Activated naive CD4-positive, alpha-beta T cell treated with Interleukin-2 at 50 U/mL for 16 hours (primary cell): ENCODE measurements at places on chromosomes 3 and 15.

- peak; percentile 59 for DNase-seq
Measured at GRCh38 chr3:171459137-171459941, 866 bp downstream of the TNIK start.

- peak; percentile 62 for DNase-seq
Measured at GRCh38 chr3:14633819-14634424, 17.6 kb upstream of the CCDC174 start.

DNA sequence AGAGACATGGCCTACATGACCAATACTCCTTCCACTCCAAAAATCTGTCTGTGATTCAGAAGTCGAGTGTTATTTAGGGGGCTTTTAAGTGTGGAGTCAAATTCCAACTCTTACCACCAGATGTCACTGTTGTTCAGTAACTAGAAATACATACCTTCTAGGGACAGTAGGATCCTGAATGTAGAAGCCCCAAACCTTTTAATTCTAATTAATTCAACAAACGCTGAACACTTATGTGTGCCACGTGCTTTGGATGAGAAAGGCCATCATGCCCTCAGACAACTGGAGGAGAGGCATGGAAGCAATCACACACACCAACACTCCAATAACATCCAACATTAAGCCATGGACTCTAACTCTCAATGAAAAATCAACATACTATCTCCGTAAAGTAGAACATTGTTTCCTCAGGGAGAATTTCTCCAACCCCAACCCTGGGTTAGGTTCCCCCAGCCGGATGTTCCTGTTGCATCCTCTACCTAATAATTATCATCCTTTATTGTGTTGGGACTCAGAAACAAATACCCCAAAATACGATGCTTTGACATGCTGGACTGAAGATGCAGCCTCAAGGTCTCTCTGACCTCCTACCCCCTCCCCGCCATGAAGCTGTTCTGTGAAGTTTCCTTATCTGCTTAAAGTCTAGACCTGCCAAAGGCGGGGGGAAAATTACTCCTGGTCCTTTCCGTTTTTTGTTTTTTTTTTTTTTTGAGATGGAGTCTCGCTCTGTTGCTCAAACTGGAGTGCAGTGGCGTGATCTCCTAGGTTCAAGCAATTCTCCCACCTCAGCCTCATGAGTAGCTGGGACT is 8.0 kb upstream of the CCDC13 start:
- DNase-seq, result no peak

- no peak for DNase-seq
Measured at GRCh38 chr15:89429023-89429422, 67.4 kb downstream of the RHCG start.
